ENCODE measurements at places on chromosomes 11 and 22.
A peak's percentile ranks its signal among the peaks of the same experiment; 100 is the strongest.

- no peak for DNase-seq
These were observed 379.2 kb downstream of the SHANK2 start for GRCh38 chr11:70872955-70873735.

DNA sequence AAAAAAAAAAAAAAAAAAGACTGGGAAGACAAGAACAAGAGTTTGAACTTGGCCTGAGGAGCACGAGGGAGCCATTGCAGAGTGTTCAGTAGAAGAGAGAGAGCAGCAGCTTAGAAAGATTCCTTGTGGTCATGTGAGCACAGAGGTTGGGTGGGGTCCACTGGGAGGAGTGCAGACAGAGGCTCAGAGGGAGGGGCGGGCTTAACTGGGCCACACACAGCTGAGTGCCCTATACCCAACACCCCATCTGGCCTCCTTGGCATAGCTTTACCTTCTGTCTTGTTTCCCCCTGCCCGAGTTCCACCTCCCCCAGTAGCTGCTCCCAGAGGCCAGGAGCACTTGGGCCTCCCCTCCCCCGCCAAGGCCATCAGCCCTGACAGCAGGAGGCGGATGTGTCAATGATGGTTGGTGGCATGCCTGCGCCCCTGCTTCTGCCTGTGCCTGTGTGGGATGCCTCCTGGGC lies 12.1 kb downstream of the C11orf86 start:
- DNase-seq, result no peak

DNA sequence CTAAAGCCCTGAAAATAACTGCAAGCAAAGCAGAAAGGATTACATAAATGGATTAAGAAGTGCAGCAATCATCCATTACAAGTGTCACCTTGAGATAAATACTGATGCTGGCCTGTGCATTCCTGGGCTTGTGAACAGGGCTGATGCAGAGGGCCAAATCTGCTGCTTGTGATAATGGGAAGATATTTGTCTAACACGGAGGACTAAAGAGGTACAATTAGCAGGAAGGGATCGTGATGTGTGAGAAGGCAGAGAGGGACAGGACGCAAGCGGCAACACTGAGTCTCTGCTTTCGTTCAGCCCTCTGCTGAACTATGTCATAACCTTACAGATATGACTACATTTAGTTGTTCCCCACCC lies 107.7 kb upstream of the DDI1 start:
- no peak for DNase-seq

GRCh38 chr11:12785901-12786300 lies 111.7 kb downstream of the TEAD1 start:
- no peak for DNase-seq

DNA sequence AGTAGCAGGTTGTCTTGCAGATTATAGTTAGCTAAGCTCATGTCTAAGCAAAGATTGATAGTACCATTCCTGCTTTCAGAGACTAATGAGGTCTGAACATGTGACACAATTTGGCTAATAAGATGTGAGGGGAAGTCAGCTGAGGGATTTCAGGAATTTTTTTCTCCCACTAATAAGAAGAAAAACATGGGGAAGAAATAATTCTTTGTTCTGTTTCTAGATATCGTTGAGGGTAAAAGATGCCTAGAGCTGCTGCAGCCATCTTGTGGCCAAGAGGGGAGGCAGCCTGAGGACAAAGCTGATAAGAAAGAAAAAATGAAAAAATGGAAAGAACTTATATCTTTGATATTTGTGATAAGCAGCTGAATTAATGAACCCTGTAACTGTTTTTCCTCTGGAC lies 1334.4 kb downstream of the LRRC4C start:
- no peak for DNase-seq

GRCh38 chr11:66768818-66769217 lies 39.8 kb upstream of the SPTBN2 start:
- DNase-seq, result no peak

GRCh38 chr11:118928870-118929500 lies 3.3 kb upstream of the BCL9L start:
- DNase-seq, result no peak

DNA sequence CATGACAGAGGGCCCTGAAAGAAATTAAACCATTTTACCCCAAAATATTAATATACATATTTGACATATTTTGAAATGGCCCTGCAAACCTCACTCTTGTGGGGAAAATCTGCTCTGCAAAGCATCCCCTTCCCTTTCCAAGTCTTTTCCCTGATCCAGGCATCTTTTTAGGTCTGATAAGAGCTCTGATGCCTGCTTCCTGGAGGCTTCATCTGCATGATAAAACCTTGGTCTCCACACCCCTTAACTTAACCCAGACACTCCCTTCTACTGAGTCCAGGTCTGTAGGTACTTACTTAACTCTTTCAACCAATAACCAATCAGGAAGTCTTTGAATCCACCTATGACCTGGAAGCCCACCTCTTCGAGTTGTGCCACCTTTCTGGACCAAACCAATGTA lies 1.8 kb upstream of the LGALS12 start:
- DNase-seq, result no peak

DNA sequence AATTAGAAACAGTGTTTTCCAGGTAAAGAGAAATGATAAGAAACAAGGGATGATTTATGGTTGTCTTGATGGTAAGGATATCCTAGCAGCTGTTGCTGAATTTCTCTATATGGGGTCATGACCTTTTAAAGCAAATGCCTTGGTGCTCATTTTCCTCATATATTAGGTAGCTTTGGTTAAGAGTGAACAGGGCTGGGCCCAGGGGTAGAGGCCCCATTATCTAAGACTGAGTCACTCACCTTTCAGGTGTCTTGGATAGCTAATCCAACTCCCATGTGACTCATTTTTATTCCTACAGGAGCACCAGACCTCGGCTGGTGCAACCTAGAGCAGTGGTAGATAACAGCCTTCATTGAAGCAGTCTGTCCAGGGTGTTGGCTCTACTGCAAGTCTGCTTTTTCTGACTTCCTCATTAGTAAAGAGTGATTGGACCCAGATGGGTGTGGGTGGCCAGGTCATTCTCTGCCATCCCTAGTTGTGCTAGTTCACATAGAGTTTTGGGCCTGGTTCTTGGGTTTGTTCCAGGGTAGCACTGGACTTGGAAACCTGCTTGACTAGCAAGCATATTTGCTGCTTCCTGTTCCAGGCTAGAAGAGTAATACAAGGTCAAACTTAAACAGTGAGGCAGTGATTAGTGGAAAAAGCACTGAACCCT lies 37.4 kb downstream of the CTNND1 start:
- no peak for DNase-seq

GRCh38 chr11:31959716-31960115 lies 131.2 kb upstream of the RCN1 start:
- DNase-seq, result no peak

- DNase-seq, result no peak
These were observed 887.6 kb downstream of the OPCML start for GRCh38 chr11:132644520-132645239.

DNA sequence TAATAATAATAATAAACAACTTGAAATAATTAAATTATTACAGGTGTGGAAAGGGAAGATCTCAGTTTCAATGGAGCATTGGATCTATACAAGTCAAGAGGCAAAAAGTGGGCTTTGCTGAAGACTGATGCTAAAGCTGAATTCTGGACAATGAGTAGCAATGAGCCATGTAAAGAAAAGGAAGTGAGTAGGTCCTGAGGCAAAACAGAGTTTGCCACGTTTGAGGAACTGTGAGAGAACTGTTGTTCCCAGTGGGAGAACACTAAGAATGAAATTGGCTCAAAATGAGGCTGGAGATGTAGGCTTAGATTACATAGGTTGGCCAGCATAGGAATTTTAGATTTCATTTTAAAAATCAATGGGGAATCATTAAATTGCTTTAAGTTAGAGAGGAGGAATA lies 33.9 kb upstream of the TEAD1 start:
- no peak for DNase-seq

DNA sequence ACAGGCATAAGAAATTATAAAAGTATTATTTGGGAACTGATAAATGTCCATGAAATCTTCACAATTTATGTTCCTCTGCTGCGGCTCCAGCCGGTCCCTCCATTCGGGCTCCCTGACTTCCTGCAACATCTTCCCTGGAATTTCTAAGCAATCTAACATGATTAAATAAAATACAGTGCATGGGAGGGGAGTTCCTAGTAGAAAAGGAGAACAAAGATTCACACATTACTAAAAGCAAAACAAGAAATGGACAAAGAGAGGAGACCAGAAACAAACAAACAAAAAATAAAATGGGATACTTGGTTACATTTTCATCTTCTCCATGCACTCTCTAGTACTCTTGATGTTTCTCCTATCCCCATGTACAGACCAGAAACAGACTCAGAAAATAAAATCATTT lies 8.6 kb upstream of the APOL4 start:
- DNase-seq, result no peak

DNA sequence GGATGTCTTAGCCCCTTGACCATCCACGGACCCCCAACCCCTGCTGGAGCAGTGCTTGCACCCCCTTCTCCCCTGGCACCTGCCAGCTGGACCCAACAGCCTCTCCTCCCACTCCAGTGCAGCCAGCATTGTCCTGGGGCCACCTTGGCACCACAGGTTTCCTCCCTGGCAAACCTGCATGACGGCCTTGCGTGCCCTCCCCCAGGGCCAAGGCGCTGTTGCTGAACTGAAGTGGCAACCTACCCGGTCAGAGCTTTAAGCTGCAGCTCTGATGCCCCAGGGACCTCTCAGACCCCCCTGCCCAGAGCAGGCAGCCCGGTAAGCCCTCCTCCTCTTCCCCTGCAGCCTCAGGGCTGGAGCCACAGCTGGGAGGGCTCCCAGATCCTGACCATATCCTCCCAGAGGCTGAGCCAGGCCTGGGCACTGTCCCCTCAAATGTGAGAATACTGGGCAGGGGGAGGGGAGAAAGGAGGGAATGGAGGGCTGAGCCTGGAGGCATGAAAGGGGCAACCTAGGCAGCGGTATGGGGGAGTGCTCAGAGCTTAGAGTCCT lies 1.8 kb upstream of the LRRC75B start:
- no peak for DNase-seq

GRCh38 chr11:13984616-13985450 lies 22.3 kb downstream of the SPON1 start:
- DNase-seq, result no peak

DNA sequence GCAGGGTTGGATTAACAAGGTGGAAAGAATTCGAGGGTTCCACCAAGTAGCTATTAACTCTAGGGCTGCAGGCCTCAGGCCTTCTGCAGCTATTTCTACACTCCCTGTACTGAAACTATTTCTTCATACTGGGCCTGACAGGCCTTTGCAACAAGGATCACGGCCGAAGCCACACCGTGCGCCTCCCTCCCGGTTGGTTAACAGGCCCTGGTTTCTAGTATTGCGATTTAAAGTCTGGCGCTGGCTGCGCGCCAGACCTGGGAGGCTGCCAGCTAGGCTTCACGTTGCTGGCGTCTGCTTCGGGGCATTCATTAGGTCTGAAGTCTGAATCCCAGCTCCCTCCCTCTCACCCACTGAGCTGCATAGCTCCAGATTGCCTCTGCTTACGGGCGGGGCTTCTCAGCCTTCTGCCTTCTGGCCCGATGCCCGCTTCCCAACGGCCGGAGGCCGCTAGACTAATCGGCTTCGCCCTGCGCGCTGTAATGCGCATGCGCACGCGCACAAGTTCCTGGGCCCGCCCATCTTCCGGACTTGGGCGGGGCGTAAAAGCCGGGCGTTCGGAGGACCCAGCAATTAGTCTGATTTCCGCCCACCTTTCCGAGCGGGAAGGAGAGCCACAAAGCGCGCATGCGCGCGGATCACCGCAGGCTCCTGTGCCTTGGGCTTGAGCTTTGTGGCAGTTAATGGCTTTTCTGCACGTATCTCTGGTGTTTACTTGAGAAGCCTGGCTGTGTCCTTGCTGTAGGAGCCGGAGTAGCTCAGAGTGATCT lies 1.6 kb downstream of the LDHA start:
- peak; percentile 97 for DNase-seq

- DNase-seq, result no peak
These were observed 91.1 kb upstream of the SORL1-AS1 start for GRCh38 chr11:121543836-121544380.

DNA sequence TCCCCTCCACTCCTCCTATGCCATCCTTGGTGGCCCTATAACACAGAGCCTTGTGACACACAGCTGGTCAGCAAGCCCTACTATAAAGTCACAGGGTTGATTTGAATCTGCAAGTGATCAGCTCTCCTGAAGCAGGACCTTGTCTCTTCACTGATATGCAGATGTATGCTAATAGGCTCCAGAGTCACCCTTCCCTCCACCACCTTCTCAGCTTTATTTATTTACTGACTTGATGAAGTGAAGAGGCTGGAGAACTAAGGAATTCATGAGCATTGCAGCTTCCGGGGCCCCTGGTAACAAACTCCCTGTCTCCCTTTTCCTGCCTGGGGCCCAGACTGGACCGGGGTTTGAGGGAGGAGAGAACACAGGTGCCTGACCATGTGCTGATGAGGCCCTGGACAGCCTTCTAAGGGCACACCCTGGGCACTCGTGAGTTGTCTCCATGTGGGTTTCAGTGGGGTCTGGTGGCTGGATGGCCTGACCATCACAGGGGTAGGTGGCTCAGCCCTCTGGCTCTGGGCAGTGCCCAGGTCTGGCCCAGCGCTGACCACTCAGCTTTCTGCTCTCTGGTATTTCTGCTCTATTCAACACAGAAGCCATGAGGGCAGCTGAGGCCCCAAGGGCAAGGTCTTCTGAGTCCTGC lies 307.5 kb downstream of the NTM start:
- no peak for DNase-seq

DNA sequence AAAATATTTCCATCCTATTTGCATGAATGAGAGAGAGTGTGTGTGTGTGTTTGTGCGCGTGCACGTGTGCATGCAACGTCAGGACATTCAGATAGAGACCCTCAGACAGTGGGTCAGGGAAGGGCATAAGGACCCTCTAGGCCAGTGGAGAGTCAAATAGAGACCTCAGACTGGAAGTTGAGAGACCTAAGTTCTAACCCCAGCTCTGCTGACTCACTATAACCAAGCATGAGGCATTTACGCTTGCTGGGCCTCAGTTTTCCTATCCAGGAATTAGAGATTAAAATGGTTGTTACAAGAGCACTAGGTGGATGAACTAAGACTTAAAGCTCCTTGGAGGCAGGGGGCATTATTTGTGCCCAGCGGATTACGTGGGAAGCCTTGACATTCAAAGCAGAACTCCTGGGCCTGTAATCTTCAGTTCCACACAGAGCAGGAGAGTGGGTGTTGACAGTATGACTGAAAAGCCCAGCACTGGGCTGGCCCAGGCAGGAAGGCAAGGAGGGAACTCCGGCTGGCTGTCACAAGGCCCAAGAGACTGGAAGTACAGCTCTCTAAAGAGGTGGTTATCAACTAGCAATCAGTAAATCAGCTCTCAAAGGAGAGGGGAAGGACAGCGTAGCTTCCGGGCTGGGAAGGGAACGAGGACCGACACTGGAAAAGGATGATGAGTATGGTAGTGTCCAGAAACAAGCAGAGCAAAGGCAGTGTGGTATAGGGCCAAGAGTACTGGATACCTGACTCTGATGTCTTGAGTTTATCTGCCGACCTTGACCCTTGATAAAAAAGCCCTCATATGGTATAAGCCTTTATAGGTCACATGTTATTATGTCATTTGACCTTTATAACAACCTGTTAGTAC lies 9.2 kb downstream of the RHOG start:
- DNase-seq, result no peak

GRCh38 chr22:37326726-37327125 lies 44.4 kb downstream of the CYTH4 start:
- DNase-seq, result no peak

GRCh38 chr11:28966951-28967350 lies 858.8 kb downstream of the METTL15 start:
- DNase-seq, result no peak
